ENCODE measurements at places on chromosomes 1 and 21. TPM values are rescaled to one million over a fixed set of nuclear protein-coding genes. Genes with fewer than 3 reads are reported as not detected.

The PARP1 gene
- 72.8 TPM for total RNA-seq

DNA sequence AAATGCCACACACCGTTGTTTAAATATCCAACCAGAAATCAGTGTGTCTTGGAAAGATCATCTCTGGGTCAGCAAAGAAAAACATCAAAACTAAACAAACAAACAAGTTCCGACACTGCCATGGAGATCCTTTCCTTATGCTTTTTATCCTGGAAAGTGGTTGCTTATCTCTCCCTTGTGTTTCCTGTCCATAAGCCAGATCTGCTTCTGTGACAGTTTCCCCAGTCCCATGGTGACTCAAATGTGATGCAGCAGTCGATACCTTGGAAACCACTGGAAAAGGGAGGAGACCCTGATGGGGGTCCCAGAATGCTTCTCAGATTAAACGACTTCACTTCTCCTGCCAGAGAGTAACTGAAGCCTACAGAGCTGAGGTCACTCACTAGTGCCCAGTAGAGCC, 94.7 kb downstream of the DMRTA2 start:
- peaks cover 10% of the 10 kb centered on the region for H3K4me1 ChIP-seq
- no peak overlapping the region for H3K4me3 ChIP-seq
- no peaks in the 10 kb centered on the region for H3K36me3 ChIP-seq
- no peaks in the 10 kb centered on the region for H3K27me3 ChIP-seq

DNA sequence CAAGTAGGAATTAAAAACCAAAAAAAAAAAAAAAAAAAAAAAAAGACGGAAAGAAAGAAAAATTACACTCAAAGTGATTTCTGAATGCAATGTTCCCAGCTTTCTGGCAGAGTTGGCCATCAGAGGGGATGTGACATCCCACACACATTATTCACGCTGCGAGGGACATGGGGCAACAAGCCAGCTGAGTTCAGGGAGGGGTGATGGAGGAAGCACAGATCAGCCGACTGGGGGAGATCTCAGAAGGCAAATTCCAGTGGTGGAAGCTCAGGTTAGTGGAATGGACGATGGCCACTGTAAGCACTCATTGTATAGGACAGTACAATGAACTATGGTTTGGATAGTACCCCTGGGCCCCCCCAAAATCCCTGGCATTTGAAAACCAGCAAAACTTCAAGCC, 311.9 kb downstream of the PCP4 start:
- H3K4me3 ChIP-seq, result no peak overlapping the region
- H3K27ac ChIP-seq, result no peak overlapping the region
- no peak for DNase-seq
- no peaks in the 10 kb centered on the region for H3K36me3 ChIP-seq
- H3K27me3 ChIP-seq, result no peaks in the 10 kb centered on the region

- H3K4me1 ChIP-seq, result no peaks in the 10 kb centered on the region
- H3K4me3 ChIP-seq, result no peak overlapping the region
- no peaks in the 10 kb centered on the region for H3K27me3 ChIP-seq
- no peak overlapping the region for H3K27ac ChIP-seq
Measured at GRCh38 chr21:38853421-38853919, 47.7 kb downstream of the ETS2 start.

- H3K4me3 ChIP-seq, result no peak overlapping the region
- no peak overlapping the region for H3K27ac ChIP-seq
- no peaks in the 10 kb centered on the region for H3K27me3 ChIP-seq
Measured at GRCh38 chr1:29683472-29683871, 447.1 kb downstream of the PTPRU start.

DNA sequence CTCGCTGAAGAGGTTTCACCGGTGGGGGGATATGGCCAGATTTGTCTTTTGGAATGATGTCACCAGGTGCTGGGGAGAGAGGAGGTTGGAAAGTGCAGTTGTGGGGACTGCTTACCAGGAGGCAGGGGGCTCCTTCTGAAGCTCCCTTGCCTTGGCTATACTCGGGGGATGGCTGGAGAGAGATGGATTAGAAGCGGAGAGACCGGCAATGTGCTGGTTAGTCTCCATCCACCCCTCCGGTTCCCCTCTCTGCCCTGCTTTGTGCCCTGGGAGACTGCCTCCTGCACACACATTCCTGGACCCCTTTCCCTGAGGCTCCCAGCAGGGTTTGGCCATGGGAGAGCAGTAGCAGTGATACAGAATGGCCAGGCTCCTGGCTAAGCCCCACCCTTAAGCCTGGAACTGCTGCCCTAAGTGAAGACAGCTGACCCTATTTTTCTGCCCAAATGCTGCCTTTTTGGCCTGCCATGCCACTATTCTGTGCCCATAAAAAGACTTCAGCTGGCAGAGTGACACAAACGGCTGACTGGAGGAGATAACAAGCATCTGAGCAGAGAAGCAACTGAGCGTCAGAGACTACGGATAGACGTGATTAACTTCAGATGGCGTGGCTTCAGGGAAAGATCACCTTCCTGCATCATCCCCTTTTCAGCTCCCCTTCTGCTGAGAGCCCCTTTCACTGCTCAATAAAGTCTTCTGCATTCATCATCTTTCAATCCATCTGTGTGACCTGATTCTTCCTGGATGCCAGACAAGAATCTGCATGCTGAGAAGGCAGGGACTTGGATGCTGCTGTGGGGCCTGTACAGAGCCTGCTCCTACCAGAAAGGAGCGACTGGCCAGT, 14.5 kb upstream of the VPS13D start:
- no peaks in the 10 kb centered on the region for H3K27me3 ChIP-seq
- H3K27ac ChIP-seq, result no peak overlapping the region
- H3K36me3 ChIP-seq, result no peaks in the 10 kb centered on the region
- no peak for DNase-seq

GRCh38 chr21:16633831-16634459, 878.9 kb upstream of the CXADR start:
- H3K27me3 ChIP-seq, result no peaks in the 10 kb centered on the region
- H3K4me3 ChIP-seq, result no peak overlapping the region
- no peak overlapping the region for H3K27ac ChIP-seq
- no peaks in the 10 kb centered on the region for H3K4me1 ChIP-seq
- H3K36me3 ChIP-seq, result no peaks in the 10 kb centered on the region
- DNase-seq, result no peak

All from body of pancreas (tissue), 4 donors.